Tongue (tissue), 3 donors: ENCODE measurements at places on chromosomes 1 and 21.

DNA sequence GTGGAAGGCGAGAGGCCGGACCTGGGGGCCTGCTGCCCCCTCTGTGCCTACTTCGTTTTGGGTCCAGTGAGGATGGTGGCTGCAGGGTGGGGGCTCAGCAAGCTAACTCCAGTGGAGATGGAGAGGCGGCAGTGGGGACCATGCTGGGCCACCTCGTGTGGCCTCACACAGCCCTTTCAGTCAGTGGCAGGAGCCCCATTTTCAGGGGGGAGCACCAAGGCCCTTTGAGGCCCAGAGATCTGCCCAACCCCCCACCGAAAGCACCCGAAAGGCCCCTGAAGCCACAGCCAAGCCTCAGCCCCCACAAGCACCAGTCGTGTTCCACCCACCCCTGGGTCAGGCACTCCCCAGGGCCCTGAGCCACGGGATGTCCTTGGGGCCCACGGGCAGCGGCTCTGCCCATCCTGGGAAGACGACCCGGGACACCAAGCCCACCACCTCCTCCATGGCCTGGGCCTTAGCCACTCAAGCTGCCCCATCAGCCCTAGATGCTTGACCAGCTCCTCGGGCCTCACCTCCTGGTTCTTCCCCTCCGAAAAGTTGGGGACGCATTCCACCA lies 345 bp downstream of the FTCD start:
- no peak for DNase-seq

DNA sequence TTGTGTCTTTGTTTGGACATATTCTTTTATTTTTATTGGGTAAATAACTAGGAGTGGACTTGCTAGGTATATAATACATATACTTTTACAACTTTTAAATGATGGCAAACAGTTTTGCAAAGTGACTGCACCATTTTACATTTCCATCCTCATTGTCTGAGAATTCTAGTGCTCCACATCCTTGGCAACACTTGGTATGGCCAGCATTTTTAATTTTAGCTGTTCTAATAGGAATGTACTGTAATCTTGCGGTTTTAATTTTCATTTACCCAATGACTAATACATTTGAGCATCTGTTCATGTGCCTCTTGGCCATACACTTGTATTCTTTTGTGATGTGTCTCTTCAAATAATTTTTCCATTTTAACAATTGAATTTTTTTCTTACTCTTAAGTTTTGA lies 37.0 kb upstream of the ATP6V1G3 start:
- DNase-seq, result no peak

DNA sequence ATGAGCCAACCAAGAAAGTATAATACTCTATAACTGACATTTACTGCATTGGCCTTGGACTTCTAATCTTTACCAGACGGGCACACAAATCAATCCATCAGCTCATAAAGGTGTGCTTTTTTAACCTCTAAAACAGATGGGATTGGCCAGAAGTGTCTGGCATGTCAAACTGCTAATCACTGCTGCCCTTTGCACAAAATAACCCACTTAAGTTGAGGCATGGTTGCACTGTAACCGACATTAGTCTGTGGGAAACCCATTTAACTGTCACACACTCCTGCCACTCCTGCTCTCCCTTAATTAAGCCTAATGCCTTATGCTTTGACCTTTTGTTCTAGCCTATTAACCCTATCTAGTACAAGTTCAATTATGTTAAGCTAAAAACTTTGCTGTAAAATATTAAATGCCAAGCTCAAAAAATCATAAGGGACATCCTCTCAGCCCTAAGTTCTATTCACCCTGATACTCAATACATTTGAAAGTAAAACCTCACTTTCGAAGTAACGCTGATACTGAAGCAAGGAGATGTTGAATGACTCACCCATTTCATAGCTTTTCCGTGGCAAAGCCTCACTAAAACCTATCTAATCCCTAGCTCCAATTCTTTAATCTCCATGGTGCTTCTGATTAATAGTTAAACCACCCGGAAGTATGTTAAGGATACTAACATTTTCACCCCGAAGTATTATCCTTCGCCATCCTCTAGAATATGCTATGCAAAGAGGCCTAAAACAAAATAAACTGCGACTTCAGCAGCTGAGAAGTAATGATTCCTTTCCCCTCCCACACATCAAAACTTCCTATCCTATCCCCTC lies 12.9 kb downstream of the NRIP1 start:
- DNase-seq, result no peak

DNA sequence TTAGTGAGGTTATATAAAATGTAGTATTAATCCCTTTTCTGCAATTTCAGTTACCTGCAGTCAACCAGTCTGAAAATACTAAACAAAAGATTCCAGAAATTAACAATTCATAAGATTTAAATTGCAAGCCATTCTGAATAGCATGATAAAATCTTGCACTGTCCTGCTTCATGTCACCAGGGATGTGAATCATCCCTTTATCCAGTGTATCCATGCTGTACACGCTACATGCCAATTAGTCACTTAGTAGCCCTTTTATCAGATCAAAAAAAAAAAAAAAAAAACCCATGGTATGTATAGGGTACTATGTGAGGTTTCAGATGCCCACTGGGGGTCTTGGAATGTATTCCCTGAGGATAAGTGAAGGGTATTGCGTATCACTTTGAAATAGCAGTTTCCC lies 191.3 kb upstream of the HP1BP3 start:
- DNase-seq, result no peak

DNA sequence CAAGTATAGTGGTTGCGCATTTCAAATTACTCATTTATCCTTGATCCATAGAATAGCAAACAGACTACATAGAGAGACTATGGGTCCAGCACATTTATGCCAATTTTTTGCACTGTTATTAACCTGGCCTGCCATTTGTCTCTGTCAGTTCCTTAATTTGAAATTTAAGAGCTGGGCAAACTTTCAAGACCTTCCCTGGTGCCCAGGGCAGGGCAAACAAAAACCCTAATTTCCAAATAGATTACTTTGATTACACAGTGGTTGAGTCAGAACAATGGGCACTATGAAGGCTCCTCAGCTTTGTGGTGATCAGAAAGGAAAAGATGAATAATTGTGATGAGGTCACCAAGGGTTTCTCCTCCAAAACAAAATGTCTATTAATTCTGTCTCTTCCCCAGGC lies 80.6 kb downstream of the TNFSF18 start:
- DNase-seq, result no peak

- DNase-seq, result no peak
These were observed 17.8 kb downstream of the ABCG1 start for GRCh38 chr21:42236693-42237092.

DNA sequence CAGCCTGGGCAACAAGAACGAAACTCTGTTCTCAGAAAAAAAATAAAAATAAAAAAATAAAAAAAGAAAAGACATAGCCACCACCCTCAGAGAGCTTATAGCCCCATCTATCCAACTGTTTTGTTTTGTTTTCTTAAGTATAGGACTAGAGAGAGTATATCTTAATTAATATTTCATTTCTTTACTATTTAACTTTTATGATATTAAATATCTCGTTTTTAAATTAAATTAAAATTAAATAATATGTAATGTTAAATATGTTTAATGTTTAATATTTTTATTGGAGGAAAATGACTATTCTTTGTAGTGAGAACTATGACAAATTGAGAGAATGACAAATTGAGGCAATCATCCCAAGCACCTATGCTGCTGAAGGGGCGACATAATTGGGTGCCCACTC lies 33.1 kb upstream of the YTHDF2 start:
- DNase-seq, result no peak

- DNase-seq, result no peak
These were observed 790 bp upstream of the MATN1 start for GRCh38 chr1:30724175-30724574.

DNA sequence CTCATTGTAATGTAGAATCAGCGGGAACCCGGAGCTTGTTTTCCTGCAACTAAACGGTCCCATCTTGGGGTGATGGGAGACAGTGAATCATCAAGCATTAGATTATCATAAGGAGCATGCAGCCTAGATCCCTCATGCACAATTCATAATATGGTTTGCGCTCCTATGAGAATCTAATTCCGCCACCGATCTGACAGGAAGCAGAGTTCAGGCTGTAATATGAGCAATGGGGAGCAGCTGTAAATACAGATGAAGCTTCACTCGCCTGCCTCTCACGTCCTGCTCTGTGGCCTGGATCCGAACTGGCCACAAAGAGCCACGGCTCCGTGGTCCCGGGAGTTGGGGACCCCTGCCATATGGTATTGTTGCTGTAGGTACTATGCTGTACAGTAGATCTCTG lies 1.6 kb downstream of the IFI44 start:
- peak; percentile 64 for DNase-seq

GRCh38 chr1:110125810-110126209 lies 13.6 kb downstream of the UBL4B start:
- DNase-seq, result no peak

DNA sequence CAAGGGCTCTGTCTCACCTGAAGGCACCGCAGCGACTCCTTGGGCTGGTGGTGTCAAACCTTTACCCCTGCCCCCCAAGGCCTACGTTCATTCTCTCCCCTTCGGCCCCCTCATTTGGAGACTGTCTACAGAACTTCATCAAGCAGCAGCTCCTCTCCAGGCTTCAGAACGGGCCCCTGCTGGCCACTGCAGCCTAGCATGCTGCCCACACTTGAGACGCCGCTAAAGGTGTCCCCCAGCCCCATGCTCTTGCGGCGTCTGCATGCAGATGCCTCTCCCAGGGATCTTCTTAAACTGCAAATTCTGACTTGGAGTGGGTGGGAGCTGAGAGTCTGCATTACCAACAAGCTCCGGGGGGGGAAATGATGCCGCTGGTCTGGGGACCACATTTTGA lies 104.2 kb downstream of the PRDM2 start:
- DNase-seq, result no peak

DNA sequence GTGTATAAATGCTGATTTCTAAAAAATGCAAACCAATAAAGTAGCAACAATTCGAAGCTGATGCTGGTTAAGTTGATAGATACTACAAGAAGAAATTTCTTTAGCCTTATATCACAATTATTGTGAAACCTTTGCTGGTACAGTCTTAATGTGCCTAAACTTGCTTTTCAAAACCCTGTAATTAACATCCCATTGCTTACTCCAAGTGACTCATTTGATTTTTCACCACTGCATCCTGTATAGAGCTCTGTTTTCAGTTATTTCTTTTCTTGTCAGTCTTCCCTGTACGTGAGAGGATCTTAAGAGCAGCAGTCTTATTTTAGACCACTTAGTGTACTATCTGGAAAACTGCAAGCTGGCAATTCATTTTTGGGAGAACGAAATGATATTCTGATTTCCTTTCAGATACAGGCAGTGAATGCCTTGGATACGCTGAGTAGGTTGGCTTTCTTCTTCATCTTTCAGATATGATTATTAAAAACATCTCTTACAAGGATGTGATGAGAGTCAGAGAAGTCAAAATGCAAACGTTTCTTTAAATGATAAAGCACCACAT lies 210.3 kb downstream of the KCTD3 start:
- no peak for DNase-seq

DNA sequence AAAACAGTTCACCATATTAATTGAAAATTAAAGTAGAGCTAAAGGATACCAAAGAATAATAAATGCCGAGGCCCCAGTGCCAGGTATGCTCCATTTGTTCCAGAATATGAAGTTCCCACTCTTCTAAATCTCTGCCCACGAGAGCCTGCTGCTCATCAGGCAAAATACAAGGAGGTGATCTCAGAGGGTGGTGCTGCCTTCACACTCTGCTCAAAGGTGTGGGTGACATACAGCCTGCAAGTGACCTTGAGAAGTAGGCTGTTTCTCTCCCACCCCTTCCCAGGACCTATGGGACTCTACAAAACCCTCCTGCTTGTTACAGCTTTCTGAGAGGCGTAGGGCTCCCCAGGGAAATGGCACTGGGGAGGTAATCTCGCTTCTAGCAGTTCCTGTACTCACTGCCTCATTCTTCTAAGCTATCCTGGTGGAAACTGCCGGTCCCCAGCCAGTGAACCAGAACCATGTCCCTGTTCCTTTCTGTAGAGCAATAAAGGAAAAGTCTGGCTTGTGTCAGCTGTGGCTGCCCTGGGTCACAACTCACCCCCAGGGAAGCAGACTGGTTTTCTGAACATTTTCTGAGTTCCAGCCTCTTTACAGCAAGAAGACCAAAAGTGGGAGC lies 26.9 kb upstream of the DPT start:
- no peak for DNase-seq

DNA sequence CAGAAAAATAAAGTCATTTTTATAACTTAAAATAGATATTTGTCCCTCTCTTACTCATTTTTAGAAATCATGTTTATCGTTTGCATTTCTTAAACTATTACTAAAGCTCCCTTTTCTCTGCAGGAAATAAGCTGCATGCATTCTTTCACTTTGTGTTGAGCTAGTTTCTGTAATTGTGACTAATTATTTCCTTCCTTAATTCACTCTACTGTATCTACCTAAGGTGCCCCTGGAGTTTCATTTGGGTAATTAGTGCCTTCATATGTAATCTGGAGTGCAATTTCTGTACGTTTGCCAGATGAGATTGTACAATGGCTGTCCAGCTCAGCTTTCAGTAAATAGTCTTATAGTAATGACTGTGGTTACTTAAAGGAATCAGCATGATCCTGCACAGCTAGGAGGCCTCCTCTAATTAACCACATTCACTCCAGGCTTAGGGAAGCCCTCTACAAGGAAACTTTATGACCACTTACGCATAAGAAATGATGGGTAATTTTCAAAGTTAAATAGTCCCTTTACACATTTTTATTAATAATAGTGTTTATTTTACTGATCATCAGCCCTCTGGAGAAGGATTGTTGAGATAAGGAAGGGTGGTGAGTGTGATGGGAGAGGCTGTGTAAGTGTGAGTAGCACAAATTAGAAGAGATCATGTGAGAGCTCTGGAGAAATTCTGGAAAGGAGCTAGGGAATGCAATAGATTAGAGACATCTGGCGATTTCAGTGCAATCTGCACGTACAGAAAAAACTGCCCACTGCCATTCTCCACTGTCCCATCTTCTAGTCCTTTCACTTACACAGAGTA lies 86.8 kb downstream of the LRRC8C start:
- peak; percentile 26 for DNase-seq

- DNase-seq, result no peak
These were observed 45.8 kb downstream of the TENT5C start for GRCh38 chr1:117651616-117652015.

- DNase-seq, result no peak
These were observed 12.4 kb upstream of the PAPPA2 start for GRCh38 chr1:176450526-176450925.

DNA sequence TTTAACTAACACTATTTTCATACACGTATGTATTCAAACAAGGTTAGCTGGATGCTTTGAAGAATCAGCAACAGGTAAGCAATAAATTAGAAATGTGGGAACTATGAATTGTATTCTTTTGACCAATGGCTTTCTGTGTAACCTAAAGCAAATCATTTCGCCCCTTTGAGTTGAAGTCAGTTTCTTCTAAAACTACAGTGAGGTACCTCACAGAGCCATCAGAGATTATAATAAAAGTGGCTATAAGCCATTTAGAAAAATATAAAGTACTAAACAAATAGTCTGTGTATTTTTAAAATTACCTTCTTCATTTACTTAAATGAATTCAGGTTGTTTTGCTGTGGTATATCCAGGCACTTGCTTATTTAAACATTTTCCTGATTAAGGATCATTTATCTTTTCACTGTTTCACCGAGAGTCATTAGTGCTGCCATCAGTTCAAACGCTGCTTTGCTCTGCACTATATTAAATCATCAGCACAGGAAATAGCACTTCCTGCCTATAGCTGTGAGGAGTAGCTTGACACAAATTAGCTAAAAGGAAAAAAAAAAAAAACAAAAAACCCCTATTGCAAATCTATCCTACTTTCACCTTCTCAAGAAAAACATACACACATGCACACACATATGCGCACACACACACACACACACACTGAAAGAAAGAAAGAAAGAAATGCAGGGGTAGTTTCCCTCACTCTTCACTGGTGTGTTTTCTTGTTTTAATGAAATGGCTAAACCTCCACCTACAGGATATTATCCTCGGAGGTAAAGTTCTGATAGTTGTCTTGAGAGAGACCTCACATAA lies 39.8 kb upstream of the C1orf105 start:
- no peak for DNase-seq

- no peak for DNase-seq
These were observed 135.1 kb downstream of the CHD1L start for GRCh38 chr1:147377263-147378246.
